ENCODE measurements at places on chromosomes 6 and 20.

DNA sequence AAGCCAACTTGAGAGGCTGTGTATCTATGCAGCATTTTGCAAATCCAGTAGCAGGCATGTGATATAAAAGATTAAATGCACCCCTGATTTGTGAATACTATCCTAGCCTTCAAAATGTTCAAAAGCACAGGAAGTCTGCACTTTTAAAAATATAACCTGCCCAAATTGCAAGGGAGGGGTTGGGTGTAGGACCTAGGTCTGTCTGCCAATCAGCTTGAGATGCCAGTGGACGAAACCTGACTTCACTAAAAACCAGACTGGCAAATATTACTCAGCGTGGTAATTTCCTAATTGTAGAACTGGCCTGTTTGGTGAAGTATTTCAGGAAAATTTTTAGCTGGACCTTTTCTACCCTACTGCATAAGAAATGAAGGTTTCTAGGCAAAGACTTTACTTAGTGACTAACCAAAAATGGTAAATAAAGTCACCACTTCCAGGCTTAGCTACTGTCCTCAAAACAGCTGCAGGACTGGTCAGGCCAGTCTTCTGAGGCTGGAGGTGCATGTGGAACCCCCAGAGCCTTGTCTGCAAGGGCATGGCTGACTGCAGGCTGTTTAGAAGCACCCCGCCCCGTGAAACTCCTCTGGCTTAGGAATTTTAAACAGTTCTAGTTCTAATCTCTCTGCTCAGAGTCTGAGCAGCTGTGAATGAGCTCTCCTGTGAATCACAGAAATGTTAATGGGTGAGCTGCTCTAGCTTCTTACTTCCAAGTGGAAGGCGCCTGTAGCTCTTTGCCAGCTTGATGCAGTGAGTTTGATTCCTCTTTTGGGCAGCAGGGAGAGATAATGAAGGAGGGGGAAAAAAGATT lies 104.4 kb upstream of the ESR1 start:
- peak; percentile 14 for DNase-seq

- no peak for DNase-seq
Observed at GRCh38 chr20:8267009-8267408, 134.9 kb downstream of the PLCB1 start.

GRCh38 chr6:128617285-128617684 lies 96.9 kb upstream of the PTPRK start:
- DNase-seq: no peak

DNA sequence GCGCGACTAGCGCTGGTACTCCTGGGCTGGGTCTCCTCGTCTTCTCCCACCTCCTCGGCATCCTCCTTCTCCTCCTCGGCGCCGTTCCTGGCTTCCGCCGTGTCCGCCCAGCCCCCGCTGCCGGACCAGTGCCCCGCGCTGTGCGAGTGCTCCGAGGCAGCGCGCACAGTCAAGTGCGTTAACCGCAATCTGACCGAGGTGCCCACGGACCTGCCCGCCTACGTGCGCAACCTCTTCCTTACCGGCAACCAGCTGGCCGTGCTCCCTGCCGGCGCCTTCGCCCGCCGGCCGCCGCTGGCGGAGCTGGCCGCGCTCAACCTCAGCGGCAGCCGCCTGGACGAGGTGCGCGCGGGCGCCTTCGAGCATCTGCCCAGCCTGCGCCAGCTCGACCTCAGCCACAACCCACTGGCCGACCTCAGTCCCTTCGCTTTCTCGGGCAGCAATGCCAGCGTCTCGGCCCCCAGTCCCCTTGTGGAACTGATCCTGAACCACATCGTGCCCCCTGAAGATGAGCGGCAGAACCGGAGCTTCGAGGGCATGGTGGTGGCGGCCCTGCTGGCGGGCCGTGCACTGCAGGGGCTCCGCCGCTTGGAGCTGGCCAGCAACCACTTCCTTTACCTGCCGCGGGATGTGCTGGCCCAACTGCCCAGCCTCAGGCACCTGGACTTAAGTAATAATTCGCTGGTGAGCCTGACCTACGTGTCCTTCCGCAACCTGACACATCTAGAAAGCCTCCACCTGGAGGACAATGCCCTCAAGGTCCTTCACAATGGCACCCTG lies 1.6 kb downstream of the TPBG start:
- DNase-seq: peak; percentile 7

- DNase-seq: peak; percentile 20
Observed at GRCh38 chr6:159874435-159874834, 16.4 kb upstream of the MAS1 start.

DNA sequence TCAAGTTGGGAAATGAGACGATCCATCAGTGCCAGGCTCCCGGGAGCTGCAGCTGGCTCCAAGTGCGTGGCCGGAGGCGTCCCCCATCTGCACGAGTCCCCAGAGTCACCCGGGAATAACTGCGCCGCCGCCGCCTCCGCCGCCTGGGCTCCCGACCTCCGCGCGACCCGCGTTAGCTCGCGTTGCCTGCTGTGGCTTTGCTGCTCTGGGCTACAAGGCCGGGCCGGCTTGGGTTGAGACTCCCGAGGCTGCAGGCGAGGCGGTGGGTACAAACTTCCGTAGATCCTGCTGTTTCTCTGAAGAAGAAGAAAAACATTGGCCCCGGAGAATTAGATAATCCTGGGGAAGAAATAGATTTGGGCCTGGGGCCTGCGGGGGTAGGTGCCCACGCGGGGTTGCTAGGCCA lies 7.4 kb upstream of the LAMP5 start:
- no peak for DNase-seq

GRCh38 chr20:50380697-50381040 lies 129.5 kb upstream of the PTPN1 start:
- no peak for DNase-seq

- peak; percentile 95 for DNase-seq
Observed at GRCh38 chr6:169167581-169168301, 85.9 kb downstream of the THBS2 start.

- DNase-seq: no peak
Observed at GRCh38 chr6:138925806-138926205, 62.2 kb downstream of the REPS1 start.

- no peak for DNase-seq
Observed at GRCh38 chr6:43413002-43413401, 14.3 kb upstream of the ABCC10 start.

- no peak for DNase-seq
Observed at GRCh38 chr6:137706083-137706750, 160.8 kb upstream of the TNFAIP3 start.

DNA sequence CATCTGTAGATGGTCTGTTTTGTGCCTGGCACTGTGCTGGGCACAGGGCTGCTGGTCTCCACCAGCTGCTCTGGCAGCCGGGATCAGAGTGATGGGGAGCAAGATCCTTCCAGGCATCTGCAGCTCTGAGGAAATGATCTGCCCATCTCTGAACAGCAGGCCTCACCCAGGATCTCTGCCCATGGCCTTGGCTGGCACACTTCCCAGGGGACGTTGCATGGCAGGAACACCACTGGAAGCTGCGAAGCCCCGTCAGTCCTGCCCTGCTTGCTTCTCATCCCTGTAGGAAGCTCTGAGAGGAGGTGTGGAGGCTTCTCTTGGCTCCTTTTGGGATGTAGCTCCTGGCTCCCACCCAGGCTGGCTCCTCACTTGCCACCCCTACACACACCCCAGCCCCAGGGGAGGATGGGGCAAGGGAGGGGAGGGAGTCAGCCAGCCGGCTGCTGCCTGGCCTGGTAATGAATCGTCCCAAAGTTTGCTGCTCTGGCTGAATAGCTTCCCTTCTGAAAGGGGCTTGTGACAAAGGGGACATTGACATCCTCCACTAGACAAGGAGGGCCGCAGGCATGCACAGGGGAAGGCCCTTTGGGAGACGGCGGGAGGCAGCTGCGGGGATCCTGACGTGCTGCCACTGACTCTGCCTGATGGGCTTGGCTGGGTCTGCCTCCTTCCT lies 108.9 kb downstream of the VEGFA start:
- DNase-seq: peak; percentile 12

- DNase-seq: no peak
Observed at GRCh38 chr20:1184638-1185315, at the start of gene TMEM74B. Gene TMEM74B (minus strand): TSS chr20:1184981. CDS start chr20:1183801, 1,180 bp downstream.

DNA sequence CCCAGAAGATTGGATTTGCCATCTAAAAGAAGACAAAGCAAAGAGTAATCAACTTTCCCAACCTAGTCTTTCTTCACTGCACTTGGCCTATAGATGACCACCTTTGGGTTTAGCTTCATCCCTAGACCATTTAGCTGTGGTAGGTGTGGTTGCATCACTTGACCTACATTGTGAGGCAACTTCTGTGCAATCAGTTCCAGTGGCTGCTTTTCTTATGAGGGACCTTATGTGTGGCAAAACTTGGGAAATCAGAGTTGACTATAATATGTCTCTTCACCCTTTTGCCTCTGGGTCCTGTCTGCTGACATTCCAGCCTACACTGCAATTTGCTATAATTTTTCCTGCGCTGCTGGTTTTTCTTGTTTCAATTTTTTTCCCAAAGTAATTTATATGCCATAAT lies 55.2 kb downstream of the PRDM13 start:
- DNase-seq: no peak

DNA sequence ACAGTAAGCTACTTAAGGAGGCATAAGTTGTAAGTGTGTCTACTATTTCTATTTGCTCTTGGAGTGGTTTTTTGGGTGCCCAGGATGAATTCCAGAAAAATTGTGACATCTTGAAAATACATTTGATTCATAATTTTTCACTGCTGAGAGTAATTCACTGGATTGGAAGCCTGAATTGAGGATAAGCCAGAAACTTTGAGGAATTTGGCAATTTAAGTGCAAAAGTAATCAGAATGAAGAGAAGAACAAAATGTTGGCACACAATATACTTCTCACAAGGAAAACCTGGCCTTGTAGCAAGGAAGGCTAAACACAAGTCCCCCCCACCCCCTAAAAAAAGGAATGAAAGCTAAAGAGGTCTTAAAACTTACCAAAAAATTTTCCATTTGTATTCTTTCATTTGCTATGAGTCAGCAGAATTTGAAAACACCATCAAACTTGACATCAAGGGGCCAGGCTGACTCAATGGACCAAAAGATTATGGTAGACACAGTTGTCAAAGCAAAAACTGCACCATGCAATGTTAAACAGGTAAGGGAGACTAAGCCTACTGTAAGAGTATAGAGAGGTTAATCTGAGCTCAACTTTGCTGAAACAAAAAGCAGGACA lies 840.0 kb downstream of the FRK start:
- no peak for DNase-seq

DNA sequence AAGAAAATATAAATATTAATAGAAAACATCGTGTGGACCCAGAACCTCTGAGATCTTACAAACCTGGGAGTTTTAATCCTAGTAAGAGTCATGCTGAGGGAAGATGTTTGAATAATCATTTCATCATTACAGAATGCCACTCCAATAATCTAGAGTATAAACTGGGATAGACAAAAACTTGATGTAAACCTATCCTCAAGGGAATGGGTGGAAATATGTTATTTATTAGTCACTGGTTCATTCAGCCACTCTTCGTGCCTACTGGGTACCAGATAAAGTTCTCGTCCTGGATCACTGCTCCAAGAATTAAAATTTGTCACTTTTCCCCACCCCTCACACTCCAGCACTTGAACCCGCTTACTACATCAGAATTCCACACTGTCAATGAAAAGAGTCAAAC lies 7.7 kb downstream of the HLA-B start:
- DNase-seq: no peak

- no peak for DNase-seq
Observed at GRCh38 chr20:34983995-34984735, 28.5 kb downstream of the MYH7B start.

- DNase-seq: no peak
Observed at GRCh38 chr6:112054555-112055190, 769 bp downstream of the CCN6 start.

GRCh38 chr6:148770408-148771211 lies 23.8 kb downstream of the UST start:
- DNase-seq: no peak

- DNase-seq: no peak
Observed at GRCh38 chr6:79301290-79301689, 66.8 kb upstream of the HMGN3 start.

DNA sequence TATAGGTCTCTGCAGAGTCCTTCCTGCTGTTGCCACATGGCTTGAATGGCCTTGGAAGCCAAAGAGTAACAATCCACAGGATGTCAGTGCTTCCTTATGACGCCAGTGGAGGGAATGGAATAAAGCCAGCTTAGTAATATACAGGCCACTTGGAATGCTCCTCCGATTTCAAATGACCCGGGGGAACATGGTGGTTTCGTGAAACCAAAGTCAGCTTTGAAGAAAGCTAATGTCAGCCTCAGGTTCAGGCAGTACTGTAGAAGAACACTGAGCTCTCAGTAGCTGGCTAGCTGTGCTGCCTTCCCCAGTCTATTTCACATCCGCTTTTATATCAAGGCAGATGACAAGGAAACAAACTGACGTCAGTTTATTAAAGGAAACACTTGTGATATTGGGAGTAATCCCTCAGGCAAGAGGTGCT lies 189.1 kb downstream of the DTNBP1 start:
- peak; percentile 79 for DNase-seq

DNA sequence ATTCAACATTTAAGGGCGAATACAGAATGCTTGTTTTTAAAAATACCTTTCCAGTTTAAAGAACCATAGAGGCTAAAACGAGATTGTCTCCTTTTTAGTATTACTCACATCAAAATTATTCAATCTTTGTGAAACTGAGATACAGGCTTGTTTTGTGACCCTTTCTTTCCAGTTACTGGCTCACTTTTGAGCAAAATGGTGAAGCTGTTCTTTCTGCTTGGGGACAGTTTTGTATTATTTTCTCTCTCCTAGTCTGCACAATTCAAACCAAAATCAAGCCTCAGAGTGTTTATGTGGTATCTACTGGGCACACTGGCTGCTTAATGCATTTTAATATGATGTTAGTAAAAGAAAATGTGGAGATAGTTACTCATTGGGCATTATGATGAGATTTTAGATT lies 36.5 kb downstream of the HIVEP1 start:
- no peak for DNase-seq

- DNase-seq: no peak
Observed at GRCh38 chr20:23547613-23548012, 20.7 kb downstream of the CST9L start.

DNA sequence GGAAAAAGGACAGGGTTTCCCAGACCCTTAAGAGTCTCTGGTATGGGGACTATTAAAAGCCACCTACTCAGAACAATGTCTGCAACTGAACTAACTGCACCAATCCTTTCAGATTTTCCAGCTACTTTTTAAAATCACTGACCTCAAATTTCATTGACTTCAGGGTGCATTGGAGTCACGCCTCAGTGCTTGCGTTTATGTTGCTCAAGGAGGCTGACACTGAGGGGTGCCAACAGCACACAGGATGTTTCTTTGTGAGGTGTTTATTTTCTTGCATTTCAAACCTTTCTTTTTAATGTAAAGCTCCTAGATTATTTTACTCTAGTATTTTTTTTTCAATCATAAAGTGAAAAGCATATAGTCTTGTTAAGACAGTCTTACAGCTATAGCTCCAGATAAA lies 402.0 kb upstream of the SLC35B3 start:
- no peak for DNase-seq

GRCh38 chr20:49319208-49319809 lies 41.5 kb upstream of the ZNFX1 start:
- DNase-seq: no peak
